ENCODE measurements at places on chromosomes 7 and 10.

DNA sequence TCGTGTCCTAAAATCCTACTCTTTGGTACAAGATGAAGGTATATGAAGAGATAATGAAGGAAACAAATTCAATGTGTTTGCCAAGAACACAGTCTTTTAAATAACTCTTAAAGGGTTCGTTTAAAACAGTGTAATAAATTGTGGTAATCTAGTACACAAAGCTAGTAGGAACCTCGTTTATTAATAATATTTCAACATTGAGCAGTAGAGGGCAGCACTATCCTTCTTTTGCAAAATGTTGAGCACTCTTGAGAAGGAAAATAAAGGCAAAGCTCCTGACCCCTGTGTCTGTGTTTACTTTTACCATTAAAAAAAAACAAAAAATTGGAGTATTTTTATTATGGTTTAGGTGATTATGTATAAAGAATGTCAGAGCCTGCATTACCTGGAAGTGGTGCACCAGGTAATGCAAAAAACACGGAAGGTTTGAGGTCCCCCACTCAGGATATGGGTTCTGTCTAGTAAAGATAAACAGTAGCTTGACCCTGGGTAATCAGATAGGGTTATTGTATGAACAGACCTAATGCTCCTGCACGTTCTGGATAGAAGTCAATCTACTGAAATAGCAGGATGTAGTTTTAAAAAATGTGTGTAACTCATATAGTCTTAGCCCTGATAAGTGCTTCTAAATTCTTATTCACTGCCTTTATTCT, 5.7 kb upstream of the GOT1 start:
- no peak for DNase-seq

DNA sequence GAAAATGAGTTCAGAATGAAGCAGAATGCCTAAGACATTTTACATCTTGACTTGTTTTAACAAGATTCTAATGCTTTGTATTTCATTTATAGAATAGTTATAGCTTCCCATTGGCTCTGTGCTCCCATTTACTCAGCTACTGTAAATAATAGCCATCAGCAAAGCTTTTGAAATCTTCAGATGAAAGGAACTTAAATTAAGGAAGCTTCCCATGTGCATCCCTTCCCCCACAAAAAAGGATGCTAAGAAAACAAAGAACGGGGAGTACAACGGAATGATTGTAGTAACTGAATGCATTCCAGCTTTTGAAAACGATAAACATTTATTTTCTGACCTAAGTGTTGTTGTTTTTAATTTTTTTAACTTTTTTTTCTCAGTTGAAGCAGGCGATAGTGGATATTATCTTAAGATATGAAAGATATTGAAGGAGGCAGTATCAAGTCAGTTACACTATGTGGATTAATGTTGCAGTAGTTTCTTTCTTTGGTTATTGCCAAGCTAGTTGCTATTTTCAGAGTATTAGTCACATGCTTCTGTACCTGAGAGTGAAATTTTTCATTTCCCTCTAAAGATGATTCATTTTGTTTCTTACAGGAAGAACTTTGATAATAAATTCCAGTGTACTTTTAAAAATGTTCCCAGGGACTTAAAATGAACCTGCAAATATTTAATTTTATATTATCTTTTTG, 129.2 kb downstream of the KCND2 start:
- DNase-seq = no peak

GRCh38 chr10:672203-672602, 17.3 kb downstream of the DIP2C start:
- DNase-seq = no peak

GRCh38 chr10:133268532-133268931, 8.1 kb downstream of the ADAM8 start:
- DNase-seq = no peak
